DMS 273 treated with DMSO at 0.1 percent for 48 hours (cell line): ENCODE measurements at places on chromosomes 4 and X.

DNA sequence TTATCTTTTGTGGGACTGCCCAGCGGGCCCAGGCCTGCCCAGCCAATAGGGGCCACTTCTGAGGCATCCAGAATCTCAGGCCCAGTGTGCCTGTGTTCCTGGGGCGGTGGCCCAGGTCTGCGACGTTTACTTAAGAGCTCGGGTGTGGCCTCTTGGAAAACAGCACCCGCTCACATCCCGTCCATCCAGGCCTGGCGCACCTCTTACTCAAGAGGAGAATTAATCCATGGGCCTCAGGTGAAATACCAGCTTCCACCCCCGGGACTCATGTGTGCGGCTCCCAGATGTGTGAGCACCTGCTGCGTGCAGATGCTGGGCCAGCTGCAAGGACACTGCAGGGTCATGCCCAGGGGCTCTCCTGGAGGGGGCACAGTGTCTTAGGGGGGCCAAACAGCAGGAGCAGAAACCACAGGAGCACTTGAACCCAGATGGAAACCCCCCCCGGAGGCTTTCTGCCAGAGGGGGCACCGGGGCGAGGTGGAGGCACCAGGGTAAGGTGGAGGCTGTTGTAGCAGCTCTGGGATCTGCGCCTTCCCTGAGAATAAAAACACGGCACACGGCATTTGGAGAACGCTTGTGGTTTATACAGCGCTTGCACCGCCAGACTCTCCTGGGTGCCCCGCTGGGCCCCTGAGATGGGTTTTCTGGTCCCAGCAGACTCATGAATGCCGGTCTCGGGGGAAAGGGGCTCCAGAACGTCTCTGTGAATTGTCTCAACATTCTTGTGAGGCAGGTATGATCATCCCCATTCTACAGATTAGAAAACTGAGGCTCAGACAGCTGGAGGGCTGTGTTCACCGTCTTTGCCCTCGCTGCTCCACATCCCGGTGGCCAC is 2.8 kb downstream of the PSAPL1 start:
- DNase-seq = no peak

DNA sequence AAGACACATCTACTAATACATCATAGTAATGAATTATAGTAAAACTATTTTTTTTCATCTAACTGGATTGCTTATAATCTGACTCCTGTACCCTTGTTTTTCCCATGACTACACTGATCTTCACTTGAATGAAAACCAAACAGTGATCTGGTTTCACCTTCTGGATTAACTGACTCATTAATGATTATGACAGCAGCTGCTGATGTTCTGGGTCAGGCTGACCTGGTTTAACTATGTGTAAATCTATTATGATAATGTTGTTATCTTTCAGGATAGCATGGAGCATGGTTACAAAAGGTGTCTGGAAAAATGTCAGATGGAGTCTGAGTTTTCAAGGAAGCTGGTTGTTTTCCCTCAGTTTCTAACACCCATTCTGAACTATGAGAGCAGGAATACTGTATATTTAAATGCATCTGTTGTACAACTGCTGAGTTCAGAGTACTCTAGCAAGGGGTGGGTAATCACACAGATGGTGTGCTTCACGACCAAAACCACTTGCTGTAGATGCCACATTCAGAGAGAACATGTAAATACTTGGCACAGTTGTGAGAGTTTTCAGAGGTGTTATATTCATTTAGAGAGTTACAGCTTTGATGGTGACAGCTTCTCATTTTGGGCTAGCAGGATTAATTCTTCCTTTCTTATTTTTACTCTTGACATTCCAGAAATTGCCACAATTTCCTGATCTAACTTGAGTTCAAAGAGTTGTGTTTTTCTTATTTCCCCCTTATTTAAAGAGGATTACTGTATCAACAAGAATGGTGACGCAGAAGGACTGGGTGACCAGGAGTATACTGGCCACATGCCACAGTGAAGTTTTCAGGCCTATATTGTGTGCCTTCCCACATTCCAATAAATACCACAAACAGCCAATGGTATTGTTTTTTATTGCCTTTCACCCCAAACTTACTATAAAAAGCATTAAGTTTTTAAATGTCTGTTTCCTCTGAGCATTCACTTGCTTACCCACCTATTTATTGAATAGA is 249.7 kb upstream of the TET2 start:
- DNase-seq = peak; percentile 46

- peak; percentile 3 for DNase-seq
Measured at GRCh38 chr4:70559211-70559830, 32.7 kb upstream of the AMBN start.

DNA sequence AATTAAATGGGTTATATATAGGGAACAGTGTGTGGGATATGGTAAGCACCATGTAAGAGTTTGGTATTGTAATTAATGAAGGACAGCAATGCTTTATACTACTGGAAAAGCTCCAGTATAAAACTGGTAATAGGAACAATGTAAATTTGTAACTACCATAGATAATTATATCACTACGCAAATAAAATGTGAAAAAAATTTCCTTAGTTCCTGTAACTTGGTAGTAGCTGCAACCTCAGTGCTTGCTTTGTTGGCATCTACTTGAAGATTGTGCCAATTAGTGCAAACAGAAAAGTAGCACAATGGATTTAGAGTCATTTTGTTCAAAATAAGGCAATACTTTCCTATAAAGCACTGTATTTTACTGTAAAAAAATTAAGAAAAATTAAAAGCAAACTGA is 34.4 kb upstream of the SH3RF1 start:
- no peak for DNase-seq

- DNase-seq = no peak
Measured at GRCh38 chrX:23621621-23622265, 45.5 kb upstream of the PRDX4 start.

GRCh38 chrX:137031039-137031438 is 2.8 kb downstream of the GPR101 start:
- no peak for DNase-seq

DNA sequence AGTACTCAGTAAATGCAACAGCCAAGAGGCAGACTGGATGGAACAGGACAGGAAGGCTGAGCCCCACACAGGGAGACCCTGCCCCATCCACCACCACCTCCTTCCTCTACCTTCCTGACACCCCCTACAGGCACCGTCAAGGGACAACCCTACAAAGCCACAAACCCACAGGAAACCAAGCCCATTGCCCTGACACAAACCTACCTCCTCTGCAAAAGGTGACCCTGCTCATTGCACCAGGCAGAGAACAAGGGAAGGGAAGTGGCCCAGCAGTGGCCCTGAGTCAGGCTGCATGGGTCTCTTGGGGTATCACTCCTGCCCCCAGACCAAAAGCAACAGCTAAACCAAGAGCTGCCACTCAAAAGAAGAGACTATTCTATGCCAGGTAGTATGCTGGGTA is 21.0 kb downstream of the JAKMIP1 start:
- no peak for DNase-seq

DNA sequence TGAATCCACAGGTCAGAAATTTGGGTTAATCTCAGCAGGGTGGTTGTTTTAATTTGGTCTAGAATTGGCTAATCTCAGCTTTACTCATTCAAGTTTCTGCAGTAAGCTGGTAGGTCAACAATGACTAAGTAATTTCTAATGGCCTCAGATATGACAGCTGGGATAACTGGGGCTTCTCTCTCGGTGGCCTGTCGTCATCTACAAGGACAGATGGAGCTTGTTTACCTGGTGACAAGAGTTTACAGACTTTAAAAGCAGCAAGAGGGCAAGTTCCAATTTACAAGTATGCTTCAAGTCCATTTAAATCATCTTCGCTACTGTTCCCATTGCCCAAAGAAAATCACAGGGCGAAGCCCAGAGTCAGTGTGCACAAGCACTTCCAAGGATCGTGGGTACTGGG is 453.9 kb downstream of the PDHA2 start:
- peak; percentile 1 for DNase-seq

- no peak for DNase-seq
Measured at GRCh38 chr4:164821711-164822110, 55.3 kb upstream of the APELA start.

DNA sequence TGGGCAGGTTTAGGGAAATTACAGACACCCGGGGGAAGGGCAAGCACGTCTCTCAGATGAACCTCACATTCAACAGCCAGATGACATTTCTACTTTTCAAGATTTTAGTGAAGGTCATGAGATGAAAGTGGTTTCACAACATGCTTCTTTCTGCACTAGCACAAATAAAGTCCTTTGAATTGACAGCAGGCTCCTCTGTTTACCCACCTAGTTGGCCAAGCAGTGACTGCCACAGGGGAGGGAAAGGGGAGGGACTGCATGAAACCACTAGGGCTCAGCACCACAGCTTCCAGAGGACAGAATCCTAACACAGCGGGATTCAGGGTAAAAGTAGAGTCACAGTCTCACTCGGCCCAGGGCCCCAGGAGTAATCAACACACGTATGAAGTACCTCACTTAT is 6.2 kb downstream of the RAB40A start:
- no peak for DNase-seq

- DNase-seq = no peak
Measured at GRCh38 chrX:25737540-25737939, 400.6 kb upstream of the MAGEB18 start.

GRCh38 chr4:188201851-188202250 is 62.6 kb downstream of the TRIML1 start:
- DNase-seq = no peak

DNA sequence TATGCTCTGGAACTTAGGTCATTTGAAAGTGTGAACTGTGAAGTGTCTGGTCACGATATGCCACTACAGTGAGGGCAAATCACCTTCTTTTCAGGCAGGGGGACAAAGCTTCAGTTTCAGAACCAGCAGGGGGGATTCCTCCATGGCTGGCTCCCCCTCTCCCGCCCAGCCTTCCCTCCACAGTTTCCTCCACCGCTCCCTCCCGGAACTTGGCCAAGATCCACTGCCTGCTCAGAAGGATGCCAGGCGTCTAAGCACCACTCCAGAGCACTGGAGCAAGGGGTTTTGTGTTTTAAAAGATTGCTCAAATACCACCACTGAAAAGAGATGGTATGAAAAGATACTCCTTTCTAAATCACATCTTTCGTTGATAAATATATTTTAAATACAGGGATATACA is 126.9 kb downstream of the ELOVL6 start:
- no peak for DNase-seq

- DNase-seq = no peak
Measured at GRCh38 chrX:45850197-45850774, 649.6 kb upstream of the DIPK2B start.

GRCh38 chr4:185600801-185601434 is 65.6 kb upstream of the PDLIM3 start:
- no peak for DNase-seq

- no peak for DNase-seq
Measured at GRCh38 chr4:165612936-165613335, 234.1 kb downstream of the CPE start.

- no peak for DNase-seq
Measured at GRCh38 chr4:4558881-4559280, 17.0 kb upstream of the STX18 start.

DNA sequence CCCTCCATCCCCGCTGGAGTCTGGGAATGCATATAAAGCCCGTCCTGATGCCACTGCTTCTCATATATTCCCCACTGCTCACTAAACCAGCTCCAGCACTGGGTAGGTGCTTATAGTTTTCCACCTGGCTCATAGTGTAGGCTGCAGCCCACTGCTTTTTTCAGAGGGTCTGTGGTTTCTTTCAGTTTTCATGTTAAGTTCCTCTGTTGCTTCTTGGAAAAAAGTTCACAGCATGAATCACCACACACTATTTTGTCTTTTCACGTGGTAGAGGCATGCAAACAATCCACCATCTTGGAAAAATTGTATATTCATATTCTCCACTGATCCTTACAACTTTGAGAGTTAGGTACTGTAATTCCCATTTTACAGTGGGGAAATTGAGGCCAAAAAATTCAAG is 39.4 kb downstream of the DCLK2 start:
- no peak for DNase-seq

DNA sequence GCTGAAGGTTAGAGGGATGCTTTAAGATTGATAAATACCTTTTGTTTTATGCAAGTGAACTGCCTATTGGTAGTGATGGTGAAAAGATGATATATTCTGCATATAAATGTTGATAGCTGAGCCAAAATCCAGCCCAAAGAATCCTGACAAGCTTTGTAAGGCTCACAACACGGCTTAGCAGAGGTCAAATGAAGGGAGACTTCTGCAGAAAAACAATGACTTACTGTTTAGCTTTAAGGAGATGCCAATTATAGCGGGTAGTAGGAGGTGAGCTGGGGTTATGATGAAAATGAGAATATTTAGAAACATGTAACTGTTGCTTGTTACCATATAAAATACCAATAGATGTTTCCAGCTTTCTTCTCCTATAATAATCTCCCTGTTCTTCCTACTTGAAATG is 97.1 kb downstream of the AFF1 start:
- no peak for DNase-seq

- no peak for DNase-seq
Measured at GRCh38 chr4:123505095-123506010, 108.8 kb downstream of the SPRY1 start.

GRCh38 chrX:22526339-22526738 is 253.6 kb downstream of the CBLL2 start:
- DNase-seq = no peak

DNA sequence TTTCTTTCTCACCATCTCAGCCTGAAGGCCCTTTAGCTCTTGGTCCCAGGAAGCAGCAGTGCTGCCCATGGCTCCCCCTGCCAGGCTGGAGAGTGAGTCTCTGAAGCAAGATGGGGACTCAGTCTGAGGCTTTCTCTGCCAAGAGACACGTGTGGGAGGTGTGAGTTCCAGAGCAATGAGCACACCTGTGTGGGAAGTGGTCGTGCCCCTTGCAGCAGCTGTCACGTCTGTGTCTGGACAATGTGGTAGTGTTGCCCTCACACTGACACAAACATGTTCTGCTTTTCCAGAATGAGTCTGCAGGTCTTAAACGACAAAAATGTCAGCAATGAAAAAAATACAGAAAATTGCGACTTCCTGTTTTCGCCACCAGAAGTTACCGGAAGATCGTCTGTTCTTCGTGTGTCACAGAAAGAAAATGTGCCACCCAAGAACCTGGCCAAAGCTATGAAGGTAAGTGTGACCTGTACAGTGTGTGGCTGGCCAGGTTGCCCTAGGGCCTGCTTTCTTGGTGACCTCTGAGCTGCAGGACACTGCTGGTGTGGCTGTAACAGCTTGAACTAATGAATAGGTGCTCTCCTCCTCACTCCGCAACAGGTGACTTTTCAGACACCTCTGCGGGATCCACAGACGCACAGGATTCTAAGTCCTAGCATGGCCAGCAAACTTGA is 1.9 kb downstream of the TACC3 start:
- DNase-seq = no peak

GRCh38 chrX:10904220-10904619 is 206.9 kb upstream of the HCCS start:
- DNase-seq = no peak
